ENCODE measurements at places on chromosomes 12 and 14.

DNA sequence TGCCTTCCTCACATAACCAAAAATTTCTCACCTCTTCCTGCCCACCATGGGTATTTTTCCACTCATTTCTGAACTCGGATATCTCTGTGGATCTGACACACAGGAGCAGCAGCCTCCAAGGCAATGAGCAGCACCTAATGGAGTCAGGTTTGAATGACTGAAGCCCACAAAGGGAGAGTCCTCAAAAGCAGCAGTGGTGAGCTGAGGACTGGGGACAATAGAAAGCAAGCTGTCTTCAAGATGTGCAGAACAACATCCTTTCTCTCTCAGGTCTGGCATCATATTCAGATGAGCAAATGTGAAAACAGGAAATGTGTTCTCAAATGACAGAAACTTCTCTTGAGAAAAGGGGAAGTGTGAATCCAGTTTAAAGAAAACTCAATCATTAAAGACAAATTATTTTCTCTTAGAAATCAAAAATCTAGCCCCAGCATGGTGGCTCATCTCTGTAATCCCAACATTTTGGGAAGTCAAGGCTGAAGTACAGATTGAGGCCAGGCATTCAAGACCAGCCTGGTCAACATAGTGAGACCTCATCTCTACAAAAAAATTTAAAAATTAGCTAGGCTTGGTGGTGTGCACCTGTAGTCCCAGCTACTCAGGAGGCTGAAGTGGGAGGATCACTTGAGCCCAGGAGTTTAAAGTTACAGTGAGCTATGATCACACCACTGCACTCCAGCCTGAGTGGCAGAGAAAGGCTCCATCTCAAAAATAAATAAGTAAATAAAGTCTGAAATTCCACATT is 54.2 kb downstream of the C12orf42 start:
- peak; percentile 39 for DNase-seq

GRCh38 chr12:13153180-13153579 is 43.3 kb upstream of the EMP1 start:
- DNase-seq = no peak

GRCh38 chr14:63933110-63933509 is 80.3 kb downstream of the SYNE2 start:
- no peak for DNase-seq

GRCh38 chr12:30692470-30692869 is 3.2 kb downstream of the IPO8 start:
- DNase-seq = no peak

DNA sequence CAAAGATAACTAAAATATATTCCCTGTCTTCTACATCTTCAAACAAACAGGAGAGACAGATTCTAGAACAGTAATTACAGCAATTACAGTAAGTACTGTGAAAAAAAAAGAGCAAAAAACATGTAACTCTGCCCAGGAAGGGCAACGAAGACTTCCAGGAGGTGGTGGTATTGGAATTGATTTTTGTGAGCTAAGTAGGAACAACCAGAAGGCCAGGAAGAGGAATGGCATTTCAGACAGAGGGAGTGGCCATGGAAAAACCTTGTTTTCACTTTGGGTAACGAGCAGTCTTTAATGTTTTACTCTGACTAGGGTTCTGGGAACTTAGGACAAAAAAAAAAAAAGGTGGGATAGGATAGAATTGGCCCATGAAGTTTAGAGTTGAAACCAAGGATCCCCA is 196.3 kb upstream of the PLEKHG7 start:
- DNase-seq = no peak

- DNase-seq = no peak
These were observed 2.9 kb upstream of the MMP17 start for GRCh38 chr12:131825146-131825892.

- DNase-seq = no peak
These were observed 19.3 kb upstream of the CCER1 start for GRCh38 chr12:90974286-90974685.

DNA sequence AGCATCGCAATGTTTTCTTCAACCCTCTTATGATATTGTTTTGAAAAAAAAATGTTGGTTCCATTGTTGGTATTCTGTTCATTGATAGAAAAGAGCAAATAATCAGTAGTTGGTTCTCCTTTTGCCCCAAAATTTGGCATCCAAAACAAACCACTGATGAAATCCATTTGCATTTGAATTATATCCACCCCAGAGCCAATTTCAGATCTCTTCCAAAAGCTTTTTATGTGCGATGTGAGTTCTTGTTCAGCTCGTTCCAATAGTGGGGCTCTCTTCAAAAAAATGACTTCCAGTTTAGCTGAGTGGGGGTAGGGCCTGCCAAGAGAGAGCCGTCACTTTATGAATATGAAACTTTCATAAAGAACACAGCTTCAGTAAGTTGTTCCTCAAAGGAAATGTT is 130.7 kb downstream of the DIO2 start:
- DNase-seq = no peak

- no peak for DNase-seq
These were observed 2.8 kb downstream of the SLC38A2 start for GRCh38 chr12:46369474-46370379.

- no peak for DNase-seq
These were observed 3.4 kb downstream of the DCTN2 start for GRCh38 chr12:57543581-57543980.

DNA sequence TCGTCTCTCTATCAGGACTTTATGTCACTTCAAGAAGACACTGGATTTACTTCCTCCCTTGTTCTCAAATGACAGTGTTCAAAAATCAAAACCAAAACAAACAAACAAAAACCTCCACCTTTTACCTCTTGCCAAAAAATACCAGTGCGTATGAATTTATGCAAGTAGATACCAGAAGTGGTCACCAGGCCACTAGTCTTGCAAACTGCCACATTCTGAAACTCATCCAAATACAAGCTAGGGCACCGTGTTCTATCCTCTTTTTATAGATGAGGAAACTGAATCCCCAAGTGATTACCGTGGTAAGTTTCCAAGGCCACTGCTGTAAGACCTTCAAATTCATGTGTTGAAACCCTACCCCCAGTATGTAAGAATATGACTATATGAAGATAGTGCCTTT is 343.9 kb upstream of the KITLG start:
- DNase-seq = no peak

- no peak for DNase-seq
These were observed 7.5 kb downstream of the NUBPL start for GRCh38 chr14:31568671-31569070.

GRCh38 chr12:25436206-25437030 is 116.7 kb downstream of the LMNTD1 start:
- peak; percentile 17 for DNase-seq

GRCh38 chr12:26056335-26056734 is 68.5 kb downstream of the BHLHE41 start:
- DNase-seq = no peak

DNA sequence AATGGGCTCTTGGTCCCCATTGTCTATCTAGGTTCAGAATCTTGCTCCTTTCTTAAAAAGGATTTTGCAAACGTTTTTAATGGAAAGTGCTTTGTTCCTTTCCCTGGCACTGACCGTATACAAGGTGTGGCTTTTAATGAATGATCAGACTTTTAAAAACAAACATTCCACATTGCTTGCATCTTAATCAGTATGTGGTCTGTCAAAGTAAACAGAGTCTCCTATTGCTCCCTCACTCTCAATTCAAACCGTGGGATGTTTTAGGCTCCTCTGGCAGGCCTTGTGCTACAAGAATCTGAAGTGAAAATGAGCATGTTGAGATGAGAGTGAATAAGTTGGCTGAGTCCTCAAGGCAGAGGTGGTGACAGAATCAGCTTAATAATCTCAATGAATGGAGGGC is 107.0 kb downstream of the VRK1 start:
- DNase-seq = no peak

GRCh38 chr12:130041983-130042812 is 120.1 kb upstream of the FZD10 start:
- no peak for DNase-seq

GRCh38 chr14:69582829-69583228 is 8.2 kb upstream of the CCDC177 start:
- no peak for DNase-seq

GRCh38 chr14:74846968-74847665 is 28.8 kb downstream of the PROX2 start:
- DNase-seq = no peak

DNA sequence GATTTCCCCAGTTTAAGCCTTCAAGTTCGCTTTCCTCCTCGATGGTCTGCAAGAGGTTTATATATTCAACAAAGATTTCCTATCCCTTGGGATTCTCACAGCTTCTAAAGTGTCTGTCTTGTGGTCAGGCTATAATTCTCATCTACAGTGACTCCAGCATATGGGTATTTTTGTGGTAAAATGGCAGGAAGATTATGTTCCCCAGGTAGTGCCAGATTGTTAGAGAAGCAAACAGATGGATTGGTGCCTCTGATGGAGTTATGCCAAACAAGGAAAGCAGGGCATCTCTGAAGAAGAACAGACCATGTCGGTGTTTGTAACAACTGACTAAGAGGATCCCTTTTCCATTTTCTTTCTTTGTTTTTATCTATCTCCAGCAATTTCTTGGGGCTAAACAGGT is 5.5 kb upstream of the CCDC175 start:
- no peak for DNase-seq

DNA sequence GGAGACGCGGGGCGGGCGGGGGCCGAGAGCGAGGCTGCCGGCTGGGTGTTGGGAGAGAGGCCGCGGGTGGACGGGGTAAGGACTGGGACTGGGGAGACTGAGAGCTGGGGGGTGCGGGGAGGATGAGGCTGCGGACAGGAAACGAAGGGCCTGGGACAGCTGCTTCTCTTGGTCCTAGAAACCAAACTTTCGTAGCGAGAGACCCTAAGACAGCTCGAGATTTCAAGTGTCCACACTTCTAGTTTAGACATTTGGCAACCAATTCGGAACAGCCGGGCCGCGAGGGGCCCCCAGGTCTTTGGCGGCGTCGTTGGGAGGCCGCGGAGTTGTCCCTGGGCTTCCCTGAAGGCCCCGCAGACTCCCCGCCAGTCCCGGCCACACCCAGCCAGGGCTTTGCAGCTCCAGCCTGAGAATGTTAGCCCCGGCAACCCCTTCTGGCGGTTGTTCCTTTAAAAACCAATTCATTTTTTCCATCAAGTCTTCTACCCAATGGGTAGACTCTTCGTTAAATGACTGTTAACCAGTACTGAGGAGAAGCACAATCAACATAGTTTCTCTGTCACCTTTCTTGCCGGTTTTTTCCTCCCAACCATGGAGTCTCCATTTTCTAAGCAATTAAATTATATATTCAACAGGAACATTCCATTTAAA is 11.5 kb downstream of the NKX2-1 start:
- no peak for DNase-seq

DNA sequence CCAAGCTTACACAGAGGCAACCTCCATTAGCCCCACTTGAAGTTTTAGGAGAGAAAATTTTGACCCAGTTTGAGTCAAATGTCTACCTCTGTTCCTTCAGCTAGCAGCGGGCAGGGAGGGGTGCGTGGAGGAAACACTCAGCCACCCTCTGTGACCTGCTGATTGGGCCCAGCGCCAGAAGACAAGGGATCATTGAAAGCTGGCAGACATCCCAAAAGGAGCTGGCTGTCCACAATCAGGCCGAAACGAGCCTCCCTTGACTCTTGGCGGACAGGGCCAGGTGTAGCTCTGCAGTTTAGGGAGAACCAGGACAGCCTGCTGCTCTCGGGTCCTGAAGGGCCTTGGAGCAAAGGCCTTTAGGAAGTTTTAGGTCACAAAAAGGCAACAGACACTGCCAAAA is 41.3 kb downstream of the CD9 start:
- DNase-seq = no peak

- DNase-seq = peak; percentile 4
These were observed 31.2 kb downstream of the CCDC59 start for GRCh38 chr12:82326905-82327503.
